ENCODE measurements at places on chromosomes 11 and 22.

DNA sequence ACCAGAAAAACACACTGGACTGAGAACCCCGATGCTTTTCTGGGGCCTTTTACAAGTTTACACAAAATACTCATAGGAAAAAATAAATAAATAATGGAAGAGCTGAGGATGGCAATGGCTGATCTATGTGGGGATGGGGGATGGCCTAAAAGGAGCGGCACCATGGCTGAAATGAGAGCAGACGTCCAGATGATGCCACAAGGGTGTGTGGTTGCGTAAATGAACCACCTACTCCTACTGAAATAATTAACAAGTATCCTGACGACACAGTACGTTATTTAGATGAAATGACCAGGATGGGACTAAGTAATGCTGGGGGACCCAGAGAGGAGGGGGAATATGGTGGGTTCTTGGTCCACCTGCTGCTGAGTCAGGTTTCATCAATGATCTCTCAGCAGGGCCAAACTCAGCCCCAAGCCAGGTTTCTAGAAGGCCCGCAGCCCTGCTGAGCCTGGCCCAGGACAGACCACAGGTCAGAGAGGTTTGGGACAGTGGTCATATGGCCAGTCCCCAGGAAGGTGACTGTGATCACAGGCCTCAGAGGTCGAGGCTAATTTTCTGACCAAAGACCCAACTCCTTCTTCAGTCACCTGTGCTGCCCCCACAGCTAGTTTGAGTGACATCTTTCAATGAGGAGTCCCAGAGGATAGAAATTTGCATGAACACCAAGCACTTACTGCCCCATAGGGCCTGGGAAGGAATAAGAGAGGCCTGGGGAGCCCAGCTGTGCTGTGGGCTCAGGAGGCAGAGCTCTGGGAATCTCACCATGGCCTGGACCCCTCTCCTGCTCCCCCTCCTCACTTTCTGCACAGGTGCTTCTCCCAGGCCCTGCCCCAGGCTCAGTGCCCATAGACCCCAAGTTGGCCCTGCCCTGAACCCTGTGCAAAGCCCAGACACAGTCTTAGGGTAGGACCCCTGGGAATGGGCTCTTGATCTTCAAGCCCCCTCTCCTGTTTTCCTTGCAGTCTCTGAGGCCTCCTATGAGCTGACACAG lies 76.3 kb upstream of the IGLL5 start:
- DNase-seq, result peak; percentile 38

DNA sequence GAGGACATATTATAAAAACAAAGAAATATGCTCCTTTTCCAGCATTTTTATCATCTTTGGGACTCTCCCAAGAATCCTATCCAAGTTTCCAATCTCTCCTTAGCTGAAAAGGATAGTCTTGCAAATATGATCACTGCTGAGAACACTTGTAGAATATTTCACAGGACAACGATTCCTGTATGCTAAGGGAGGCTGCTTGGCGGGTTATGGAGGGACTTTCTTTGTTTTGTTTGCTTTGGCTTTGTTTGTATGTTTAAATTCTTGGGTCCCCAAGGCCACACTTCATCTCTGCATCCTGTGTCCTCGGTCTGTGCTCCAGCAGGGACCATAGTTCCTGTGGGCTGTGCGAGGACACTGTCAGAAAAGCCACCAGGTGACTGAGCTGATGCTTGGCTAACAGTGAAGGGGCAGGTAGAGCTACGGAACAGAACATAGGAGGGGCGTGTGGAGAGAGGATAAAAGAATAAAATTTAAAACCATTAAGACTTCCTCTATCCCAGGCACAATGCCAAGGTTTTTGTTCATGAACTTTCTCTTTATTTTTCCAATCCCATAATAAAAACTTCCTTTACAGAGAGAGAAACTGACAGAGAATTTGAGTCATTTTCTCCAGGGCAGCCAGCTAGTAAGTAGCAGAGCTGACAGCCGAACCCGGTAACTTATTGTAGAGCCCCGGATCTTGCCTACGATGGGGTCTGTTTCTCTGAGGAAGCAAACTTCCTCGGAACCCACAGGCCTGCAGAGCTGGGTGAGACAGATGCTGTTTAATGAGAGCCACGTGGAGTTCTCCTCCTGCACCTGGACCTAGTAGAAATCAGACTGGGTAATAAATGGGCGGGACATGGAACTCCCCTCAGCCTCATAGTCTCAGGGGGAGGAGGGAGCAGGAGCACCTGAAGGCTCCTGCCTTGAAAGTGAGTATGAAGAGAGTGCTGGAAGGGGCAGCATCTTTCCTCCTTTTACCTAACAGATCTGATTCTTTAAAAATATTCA lies at the start of gene IZUMO1R:
TSS of gene IZUMO1R (plus strand) at position 615 of the 993 bp plus-strand sequence. CDS start 1,057 bp downstream, outside the sequence.
- no peak for DNase-seq

DNA sequence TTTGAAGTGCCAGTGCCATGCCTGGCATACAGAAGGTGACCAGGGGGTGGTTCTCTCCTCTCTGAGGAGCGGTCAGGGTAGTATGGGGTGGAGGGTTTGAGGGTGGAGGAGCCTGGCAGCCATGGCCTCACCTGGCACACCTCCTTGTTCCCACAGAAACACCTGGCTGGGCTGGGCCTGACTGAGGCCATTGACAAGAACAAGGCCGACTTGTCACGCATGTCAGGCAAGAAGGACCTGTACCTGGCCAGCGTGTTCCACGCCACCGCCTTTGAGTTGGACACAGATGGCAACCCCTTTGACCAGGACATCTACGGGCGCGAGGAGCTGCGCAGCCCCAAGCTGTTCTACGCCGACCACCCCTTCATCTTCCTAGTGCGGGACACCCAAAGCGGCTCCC lies 9.6 kb downstream of the SERPINH1 start:
- no peak for DNase-seq

GRCh38 chr11:20596205-20597153 lies 2.9 kb upstream of the SLC6A5 start:
- no peak for DNase-seq

GRCh38 chr22:26554956-26555355 lies 35.0 kb downstream of the TPST2 start:
- no peak for DNase-seq

DNA sequence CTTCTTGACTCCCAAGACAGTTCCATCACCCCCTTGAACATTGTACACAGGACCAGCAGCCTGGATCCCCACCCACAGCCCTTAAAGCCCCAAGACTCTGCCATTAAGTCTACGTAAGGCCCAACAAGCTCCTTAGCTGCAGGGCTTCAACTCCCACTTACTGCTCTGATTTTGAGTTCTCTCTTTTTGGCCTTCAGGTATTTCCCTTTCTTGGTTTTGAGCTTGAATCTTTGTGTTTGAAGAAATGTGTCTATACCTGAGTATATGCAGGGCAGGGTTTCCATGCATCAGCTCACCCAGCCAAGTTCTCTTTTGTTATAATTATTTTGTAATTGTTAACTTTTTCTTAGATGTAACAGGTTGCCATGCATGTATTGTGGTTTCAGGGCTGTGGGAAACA lies 10.4 kb upstream of the MPEG1 start:
- DNase-seq, result no peak

GRCh38 chr11:66727282-66728037 lies 1.6 kb downstream of the SPTBN2 start:
- DNase-seq, result peak; percentile 68

GRCh38 chr11:64856382-64857227 lies 12.2 kb upstream of the CDC42BPG start:
- DNase-seq, result peak; percentile 99

DNA sequence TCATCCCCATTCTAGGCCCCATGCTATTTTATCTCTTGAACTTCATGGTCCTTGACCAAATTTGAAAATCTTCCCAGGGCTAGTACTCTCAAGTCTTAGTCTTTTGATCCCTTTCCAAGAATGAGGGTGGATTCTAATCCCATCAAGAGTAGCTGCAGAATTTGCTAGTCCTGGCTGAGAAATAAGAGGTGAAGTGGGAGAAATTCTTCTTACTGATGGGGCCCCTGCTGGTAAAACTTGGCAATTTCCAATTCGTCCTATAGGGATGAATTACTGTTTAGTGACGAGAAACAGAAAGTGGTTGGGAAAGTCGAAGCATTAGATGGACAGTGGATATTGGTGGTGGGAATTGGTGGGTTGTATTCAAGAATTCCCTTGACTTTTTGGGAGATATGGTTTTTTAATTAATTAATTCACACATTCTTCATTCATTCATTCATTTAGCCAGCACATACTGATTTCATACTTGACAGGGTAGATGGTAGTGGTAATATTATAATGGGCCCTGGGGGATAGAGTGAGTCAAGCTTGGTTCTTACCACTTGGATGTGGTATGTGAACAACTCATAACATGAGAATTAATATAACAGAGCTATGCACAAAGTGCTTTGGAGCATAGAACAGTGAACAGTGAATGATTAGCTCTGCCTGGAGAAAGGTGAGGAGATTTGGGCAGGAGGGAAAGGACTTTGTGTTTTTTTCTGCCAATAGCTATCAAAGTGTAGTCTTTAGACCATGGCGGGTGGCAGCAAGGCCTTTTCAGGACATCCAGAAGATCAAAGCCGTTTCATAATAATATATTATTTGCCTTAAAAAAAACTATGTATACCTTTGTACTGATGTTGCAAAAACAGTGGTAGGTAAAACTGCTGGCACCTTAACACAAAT lies 103.8 kb downstream of the STIM1 start:
- DNase-seq, result peak; percentile 71

- DNase-seq, result no peak
These were observed 131.2 kb downstream of the DLG2 start for GRCh38 chr11:85495918-85496317.
